H9 (cell line): ENCODE measurements at places on chromosomes 6 and 20. TPM values are rescaled to one million over a fixed set of nuclear protein-coding genes. Genes with fewer than 3 reads are reported as not detected.

GRCh38 chr6:11909696-11910132 is 102.4 kb upstream of the HIVEP1 start:
- no peak overlapping the region for H3K27ac ChIP-seq
- H3K27me3 ChIP-seq, result no peaks in the 10 kb centered on the region
- H3K36me3 ChIP-seq, result peaks cover 16% of the 10 kb centered on the region
- DNase-seq, result no peak

- no peak overlapping the region for H3K27ac ChIP-seq
- no peak overlapping the region for H3K4me3 ChIP-seq
- H3K36me3 ChIP-seq, result no peaks in the 10 kb centered on the region
- H3K4me1 ChIP-seq, result no peaks in the 10 kb centered on the region; the same call in 1 of the 2 replicates
- H3K27me3 ChIP-seq, result no peaks in the 10 kb centered on the region
Measured at GRCh38 chr6:134432036-134432435, 114.1 kb upstream of the SGK1 start.

- no peaks in the 10 kb centered on the region for H3K27me3 ChIP-seq
- H3K4me1 ChIP-seq, result no peaks in the 10 kb centered on the region; the same call in 1 of the 2 replicates
- H3K4me3 ChIP-seq, result no peak overlapping the region
- no peak overlapping the region for H3K27ac ChIP-seq
- DNase-seq, result no peak
- H3K36me3 ChIP-seq, result no peaks in the 10 kb centered on the region
Measured at GRCh38 chr6:71199736-71200135, 88.9 kb upstream of the OGFRL1 start.

GRCh38 chr6:128725271-128726233 is 157.4 kb upstream of the LAMA2 start:
- no peak for DNase-seq
- H3K27me3 ChIP-seq, result no peaks in the 10 kb centered on the region
- H3K4me1 ChIP-seq, result peaks cover 2% of the 10 kb centered on the region; the same call in 1 of the 2 replicates
- H3K36me3 ChIP-seq, result 0 out of 3 replicates have a peak, but pooled peaks cover 2% of the 10 kb centered on the region

GRCh38 chr20:63230800-63231268 is 4.9 kb upstream of the BIRC7 start:
- H3K27me3 ChIP-seq, result no peaks in the 10 kb centered on the region
- peak overlapping the region; percentile 24; the same call in 2 of the 3 replicates for H3K4me3 ChIP-seq
- H3K4me1 ChIP-seq, result peaks cover 2% of the 10 kb centered on the region; the same call in 1 of the 2 replicates
- no peak overlapping the region for H3K27ac ChIP-seq
- H3K36me3 ChIP-seq, result no peaks in the 10 kb centered on the region

DNA sequence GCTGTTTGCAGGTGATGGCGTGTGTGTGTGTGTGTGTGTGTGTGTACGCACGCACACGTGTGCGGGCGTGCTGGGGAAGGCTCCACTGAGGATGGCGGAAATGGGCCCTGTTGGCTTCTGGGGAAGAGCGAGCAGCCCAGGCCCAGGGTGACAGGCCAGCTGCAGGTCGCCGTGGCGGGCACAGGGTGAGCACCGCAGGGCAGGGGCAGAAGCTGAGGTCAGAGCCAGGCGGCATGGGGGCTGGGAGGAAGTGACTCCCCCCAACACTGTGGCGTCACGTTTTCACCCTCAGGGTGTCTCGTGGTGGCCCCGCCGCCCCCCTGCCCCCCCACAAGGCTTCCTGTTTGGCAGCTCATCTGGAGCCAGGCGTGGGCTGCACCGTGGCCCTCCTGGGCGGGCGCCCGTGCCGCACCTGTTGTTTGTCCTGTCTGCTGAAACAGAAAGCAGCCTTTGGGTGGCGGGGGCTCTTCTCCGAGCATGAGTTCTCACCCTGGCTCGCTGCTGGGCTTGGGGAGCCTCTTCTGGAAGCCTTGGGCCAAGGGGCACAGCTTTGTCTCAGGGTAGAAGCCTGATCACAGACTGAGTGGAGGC is 7.1 kb downstream of the RBM38 start:
- no peak overlapping the region for H3K4me3 ChIP-seq
- DNase-seq, result no peak
- peaks cover 33% of the 10 kb centered on the region for H3K36me3 ChIP-seq
- H3K27me3 ChIP-seq, result no peaks in the 10 kb centered on the region
- H3K27ac ChIP-seq, result no peak overlapping the region
- H3K4me1 ChIP-seq, result no peaks in the 10 kb centered on the region

GRCh38 chr6:15337582-15337981 is 91.7 kb downstream of the JARID2 start:
- H3K4me3 ChIP-seq, result no peak overlapping the region
- no peaks in the 10 kb centered on the region for H3K27me3 ChIP-seq
- peaks cover 6% of the 10 kb centered on the region; the same call in 1 of the 2 replicates for H3K36me3 ChIP-seq
- no peak for DNase-seq
- H3K27ac ChIP-seq, result no peak overlapping the region

- no peaks in the 10 kb centered on the region; the same call in 1 of the 2 replicates for H3K27me3 ChIP-seq
- H3K4me1 ChIP-seq, result no peaks in the 10 kb centered on the region
- no peak overlapping the region for H3K4me3 ChIP-seq
- no peak overlapping the region for H3K27ac ChIP-seq
Measured at GRCh38 chr20:23231561-23232218, 118.9 kb upstream of the NXT1 start.

The PERP gene
- 28.7 and 28.9 TPM in 2 replicates for total RNA-seq
